ENCODE measurements at places on chromosomes 7 and 10.

- no peak for DNase-seq
These were observed 241.5 kb upstream of the PTER start for GRCh38 chr10:16195178-16195769.

DNA sequence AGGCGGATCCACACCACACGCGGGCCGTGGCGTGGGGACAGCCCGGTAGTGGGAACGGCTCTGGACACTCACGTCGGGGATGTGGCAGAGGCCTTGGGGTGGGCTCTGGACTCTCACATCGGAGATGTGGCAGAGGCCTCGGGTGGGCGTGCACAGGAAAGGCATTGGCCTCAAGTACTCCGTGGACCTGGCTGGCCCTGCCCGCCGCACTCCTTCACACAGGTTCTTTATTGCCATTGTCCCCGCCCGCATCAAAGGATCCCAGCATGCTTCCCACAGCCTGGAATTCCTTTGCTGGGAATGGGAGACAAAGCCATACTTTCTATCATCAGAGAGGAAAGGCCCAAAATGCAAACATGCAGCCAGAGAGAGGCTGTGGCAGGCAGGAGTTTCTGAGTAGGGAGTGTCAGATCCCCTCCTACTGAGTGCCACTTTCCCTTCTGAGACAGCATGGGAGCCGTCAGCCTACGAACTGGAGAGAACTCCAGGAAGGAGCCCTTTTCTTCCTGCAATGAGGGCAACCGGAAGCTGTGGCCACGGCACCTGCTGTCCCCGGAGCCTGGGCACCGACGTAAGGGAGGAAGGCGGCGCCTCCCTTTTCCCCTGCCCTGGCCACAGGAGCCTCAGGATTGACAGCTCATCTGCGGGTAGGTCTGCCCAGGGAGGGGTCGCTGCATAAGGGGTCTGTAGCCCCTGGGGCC lies 51.5 kb downstream of the RBM17 start:
- DNase-seq, result peak; percentile 63

DNA sequence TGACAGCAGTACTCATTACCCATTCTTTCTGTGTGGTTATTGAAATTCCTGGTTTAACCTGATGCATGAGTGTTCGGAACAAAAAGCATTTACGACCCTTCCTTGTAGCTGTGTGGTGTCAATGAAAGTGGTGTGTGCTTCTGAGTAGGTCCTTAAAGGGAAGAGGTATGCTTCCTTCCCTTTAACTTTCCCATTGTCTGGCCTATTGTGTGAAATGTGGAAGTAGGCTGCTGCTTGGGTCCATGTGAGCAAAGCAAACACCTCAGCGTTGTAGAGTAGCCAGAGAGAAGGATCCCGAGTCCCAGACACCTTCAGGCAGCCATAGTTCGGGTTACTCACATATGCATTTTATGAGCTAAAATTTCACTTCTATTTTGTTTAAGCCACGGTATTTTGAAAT lies 74.7 kb downstream of the TSPAN12 start:
- no peak for DNase-seq

DNA sequence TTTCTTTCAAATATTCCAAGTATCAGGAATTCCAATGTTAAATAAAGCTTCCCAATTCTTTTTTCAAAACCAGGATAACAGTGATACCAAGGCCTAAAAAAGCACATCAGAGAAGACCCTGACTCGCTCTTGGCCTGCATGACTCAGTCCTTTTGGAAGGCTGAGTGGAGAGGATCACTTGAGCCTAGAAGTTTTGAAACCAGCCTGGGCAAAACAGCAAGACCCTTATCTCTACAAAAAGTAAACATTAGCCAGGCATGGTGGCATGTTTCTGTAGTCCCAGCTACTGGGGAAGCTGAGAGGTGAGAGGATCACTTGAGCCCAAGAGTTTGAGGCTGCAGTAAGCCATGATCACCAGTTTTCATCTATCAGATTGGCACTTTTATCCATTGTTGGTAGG lies 18.7 kb downstream of the NFE2L3 start:
- DNase-seq, result no peak

GRCh38 chr10:5511231-5511884 lies 12.0 kb upstream of the CALML5 start:
- DNase-seq, result no peak

- DNase-seq, result no peak
These were observed 28.6 kb downstream of the KAT6B start for GRCh38 chr10:74855027-74855426.

DNA sequence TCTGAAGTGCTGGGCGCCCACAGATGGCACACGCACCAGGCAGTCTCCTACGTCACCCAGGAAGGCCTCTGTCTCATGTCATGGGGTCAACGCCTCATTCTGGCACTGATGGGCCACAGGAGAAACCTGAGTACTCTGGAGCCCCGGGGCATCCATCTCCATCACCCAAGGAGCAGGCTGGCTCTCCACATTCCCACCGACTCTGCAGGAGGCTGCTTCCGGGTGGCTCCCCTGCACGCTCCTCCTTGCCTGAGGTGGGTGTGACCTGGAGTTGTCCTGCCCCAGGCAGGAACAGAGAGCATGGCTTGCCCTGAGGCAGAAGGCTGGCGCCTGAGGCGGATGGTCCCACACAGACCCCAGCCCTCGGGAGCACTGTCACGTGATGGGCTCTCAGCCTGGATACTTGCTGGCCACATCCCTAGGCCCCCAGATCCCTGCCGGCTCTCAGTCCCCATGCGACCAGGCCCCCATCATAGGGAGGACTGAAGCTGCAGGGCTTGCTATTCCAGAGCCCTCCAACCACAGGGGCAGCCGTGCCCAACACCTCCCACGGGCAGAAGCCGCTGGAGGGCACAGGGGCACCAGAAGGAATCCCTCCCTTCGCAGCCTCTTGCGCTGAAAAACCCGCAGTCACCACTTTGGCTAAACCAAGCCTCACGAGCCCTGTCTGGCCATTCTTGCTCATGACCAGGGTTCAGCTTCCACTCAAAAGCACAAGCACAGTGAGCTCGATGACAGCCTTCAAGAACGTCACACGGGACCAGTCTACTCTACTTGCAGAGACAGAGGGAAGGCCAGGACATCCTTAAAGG lies 80.7 kb downstream of the MAD1L1 start:
- DNase-seq, result no peak

DNA sequence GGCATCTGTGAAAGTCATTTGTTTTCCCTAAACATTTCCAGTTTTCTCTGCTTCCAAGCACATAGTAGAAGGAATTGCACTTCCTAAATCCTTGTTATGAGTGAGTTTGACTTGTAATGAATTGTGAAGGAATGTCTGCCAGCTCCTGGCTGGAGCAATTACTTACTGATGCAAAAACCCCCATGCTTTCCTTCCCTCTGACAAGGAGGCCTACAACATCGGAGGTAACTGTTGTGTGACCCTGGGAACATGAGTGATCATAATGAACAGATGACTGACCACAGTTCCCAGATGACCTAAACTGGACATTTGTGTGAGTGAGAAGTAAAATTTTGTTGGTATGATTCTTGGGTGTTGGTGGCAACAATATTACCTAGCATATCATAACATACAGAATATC lies 21.4 kb upstream of the CPVL start:
- DNase-seq, result no peak

- no peak for DNase-seq
These were observed 98.3 kb upstream of the ARHGAP21 start for GRCh38 chr10:24821986-24822385.

DNA sequence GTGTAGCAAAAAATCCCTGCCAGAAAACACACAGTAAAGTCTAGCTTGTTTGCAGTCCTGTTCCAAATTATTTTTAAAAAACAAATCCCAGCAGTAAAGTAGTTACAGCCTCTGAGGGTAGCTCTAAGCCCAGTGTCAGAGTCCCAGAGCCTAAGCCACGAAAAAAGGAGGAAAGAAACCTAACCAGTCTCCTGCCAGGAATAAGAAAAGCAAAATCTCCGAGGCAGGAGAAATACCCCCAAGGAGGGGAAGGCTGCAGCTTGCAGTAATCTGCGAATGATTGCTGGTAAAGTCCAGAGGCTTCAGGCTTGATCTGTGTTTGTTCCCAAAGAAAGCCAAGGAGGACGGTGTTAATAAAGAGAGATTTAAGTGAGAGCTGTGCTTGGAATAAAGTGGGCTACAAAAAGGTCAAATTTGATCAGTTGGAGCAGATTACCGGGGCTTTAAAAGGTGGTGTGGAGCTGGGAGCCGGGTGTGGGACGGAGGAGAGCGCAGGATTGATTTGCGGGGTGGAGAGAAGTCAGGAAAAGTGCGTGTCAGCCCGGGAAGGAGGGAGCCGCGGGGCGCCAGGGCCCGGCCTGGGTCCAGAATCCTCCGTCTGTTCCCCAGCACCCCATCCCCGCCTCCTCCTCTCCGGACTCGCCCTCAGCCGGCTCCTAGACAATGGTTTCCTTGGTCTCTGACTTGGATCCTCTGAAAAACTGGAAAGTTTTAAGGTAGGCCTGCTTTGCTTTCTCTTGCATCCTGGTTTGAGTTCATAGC lies 219.4 kb upstream of the CELF2 start:
- peak; percentile 34 for DNase-seq

DNA sequence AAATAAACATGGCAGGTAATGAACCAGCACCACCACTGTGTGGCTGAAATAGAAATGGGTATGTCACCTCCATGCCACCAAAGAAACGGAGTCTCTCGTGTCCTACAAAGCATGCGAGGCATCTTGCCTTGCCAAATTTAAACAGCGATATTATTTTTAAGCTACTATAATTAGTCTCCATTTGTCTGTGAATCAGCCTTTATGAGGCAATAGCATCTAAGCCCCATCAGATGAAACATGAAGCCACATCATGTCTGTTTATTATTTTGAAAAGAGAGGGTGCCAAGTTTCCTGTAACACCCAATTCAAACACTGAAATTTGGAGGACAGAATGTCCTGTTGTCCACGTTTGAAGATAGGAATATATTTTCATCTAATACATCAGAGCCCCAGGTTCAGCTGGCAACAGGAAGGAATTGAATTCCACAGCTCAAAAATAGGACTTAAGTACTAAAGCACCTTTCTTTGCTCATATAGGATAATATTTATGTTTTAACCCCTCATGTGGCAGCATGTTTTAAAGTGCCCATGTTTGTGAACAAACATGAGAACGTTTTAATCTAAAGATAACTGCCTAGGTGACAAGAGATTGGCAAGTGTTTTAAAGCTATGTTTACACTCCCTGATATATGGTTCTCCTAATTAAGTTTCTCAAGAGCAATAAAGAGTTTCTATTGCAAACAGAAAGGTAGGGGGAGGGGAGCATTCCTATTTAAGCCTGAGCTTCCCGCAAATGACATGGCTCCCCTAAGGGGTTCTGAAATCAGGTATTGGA lies 86.8 kb downstream of the SORBS1 start:
- no peak for DNase-seq

DNA sequence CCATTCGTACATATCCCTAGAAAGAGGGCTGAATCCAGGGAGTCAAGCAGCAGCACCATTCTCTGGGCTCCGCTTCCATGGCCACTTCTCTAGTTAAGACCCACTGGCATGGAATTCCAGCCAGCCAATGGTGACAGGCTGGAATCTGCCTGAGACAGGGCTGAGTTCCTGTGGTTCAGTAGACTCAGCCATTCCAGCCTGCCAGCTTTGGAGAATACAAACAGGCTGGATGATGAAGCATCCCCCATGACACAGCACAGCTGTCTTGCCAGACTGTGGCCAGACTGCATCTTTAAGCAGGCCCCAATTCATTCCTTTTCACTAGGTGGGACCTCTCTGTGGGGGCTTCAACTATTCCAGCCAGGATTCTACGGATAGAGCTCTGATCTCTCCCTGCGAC lies 329.6 kb downstream of the XPNPEP1 start:
- DNase-seq, result peak; percentile 9

DNA sequence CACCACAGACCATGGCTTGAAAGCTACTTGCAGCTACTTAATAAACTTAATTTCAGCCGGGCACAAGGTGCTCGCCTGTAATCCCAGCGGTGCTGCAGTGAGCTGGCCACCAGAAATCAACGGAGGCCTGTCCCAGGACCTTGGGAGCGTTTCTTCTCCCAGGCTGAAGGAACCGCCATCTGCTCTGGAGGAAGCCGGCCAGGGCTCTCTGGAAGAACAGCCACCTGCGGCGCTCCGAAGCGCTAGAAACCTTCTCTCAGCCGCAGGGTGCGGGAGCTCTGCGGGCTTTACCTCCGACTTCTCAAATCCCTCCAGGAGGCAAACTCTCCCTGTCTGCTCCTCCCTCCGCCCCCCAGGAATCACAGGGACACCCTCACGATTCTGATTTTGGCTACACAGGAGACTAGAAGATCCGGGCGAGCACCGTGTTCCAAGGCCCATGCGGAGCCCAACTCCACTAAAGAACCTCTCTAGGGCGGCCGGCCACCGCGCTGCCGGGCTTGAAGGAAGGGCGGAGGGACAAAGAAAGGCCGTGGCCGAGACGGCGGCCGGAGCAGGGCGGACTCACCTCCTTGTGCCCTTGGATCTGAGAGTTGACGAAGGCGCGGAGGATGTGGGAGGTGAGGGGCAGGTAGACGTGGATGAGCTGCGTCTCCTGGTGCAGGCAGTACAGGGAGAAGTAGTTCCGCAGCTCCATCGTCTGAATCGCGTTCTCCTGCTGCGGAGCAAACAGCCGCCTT lies 14.4 kb downstream of the NUDT1 start:
- DNase-seq, result no peak

- no peak for DNase-seq
These were observed 16.0 kb downstream of the VPS26A start for GRCh38 chr10:69139961-69140360.

DNA sequence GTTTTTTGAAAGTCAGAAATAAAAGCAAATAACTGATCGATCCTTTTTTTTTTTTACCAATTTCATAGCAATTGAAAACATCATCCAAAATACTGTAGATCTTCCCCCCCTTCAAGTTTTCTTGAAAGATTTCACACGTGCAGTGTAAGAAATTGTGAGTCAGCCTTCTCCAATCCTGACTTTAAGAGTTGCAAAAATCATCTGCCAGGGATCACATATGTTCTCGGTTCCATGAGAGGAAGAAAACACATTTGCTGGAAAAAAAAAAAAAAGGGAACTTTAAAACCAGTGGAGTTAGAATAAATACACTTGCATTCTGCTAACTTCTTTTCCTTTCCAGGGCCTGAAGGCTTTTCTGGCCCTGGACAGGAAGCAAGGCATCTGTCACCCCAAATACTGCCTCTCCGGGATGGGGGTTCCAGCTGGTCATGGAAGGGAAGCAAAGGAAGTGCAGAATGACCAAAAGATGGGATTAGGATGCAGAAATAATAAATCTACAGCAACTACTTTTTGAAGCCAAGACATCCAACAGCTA lies 198.4 kb upstream of the KIAA1217 start:
- DNase-seq, result no peak

- DNase-seq, result no peak
These were observed 246.7 kb downstream of the FGFR2 start for GRCh38 chr10:121351540-121351939.

DNA sequence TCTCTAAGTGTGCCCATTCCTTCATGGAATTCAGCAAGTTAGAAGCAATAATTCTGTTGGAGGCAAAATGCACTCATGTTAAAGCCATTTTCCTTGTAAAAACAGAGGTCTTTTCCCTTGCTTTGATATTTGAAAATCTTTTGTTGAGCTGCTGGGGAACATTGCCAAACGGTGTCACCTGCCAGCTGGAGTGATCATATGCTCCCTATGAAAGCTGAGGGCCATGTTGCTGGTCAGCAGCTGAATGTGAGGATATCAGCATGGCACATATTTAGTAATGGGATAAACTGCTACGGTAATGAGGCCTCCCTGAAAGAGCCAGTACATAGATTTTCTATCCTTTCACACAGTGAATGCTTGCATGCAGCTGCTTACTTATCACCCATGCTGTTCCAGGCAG lies 224.3 kb downstream of the THSD7A start:
- DNase-seq, result no peak

GRCh38 chr7:104990983-104991382 lies 23.0 kb upstream of the KMT2E start:
- DNase-seq, result no peak

GRCh38 chr7:148242294-148242821 lies 348.2 kb upstream of the C7orf33 start:
- DNase-seq, result peak; percentile 80

GRCh38 chr7:1669954-1670893 lies at the start of gene ELFN1:
ELFN1 (plus strand) TSS chr7:1670277; CDS start chr7:1744597, 74,320 bp downstream.
- DNase-seq, result peak; percentile 93
